NCI-H345 (cell line): ENCODE measurements at places on chromosomes 1 and 21.
A peak's percentile ranks its signal among the peaks of the same experiment; 100 is the strongest.

GRCh38 chr1:67609577-67610341 lies 75.2 kb upstream of the GADD45A start:
- no peak for DNase-seq

- no peak for DNase-seq
Observed at GRCh38 chr1:111903148-111903870, 86.2 kb downstream of the KCND3 start.

DNA sequence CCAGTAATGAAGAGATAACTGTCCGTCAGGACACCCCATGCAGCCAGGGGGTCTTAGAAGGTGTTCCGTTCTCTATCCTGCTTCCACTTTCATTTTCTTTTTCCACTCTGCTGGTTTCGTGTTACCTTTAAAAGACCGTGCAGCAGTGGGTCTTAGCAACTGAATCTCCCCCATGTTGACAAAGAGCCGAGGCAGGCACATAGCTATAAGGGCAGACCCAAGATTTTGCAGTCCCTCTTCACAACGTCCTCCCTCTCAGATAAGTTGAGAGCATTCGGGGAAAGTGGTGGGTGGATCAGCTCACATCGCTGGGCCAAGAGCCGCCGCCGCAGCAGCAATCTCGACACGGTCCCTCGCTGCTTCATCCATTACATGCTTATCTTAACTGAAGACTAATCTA lies 355.5 kb downstream of the LMO4 start:
- DNase-seq, result peak; percentile 19

DNA sequence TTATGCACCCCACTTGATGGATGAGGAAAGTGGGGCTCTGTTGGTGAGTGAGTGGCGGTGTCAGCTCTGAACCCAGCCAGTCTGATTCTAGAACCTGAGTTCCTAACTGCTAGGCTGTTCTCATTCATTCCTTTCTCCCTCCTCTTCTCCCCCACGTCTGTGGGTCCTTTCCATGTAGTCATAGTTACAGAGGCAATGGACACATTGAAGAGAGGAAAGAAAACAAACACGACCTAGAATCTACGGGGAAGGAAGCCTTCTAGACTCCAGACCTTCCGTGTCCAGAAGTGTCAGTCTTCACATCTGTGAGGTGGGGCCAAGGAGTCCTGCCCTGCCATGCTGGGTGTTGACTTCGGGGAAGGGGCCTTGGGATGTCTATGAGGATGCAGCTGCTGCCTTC lies 115.8 kb upstream of the WNT4 start:
- no peak for DNase-seq

- DNase-seq, result no peak
Observed at GRCh38 chr21:28818663-28819278, 173.9 kb downstream of the LTN1 start.

DNA sequence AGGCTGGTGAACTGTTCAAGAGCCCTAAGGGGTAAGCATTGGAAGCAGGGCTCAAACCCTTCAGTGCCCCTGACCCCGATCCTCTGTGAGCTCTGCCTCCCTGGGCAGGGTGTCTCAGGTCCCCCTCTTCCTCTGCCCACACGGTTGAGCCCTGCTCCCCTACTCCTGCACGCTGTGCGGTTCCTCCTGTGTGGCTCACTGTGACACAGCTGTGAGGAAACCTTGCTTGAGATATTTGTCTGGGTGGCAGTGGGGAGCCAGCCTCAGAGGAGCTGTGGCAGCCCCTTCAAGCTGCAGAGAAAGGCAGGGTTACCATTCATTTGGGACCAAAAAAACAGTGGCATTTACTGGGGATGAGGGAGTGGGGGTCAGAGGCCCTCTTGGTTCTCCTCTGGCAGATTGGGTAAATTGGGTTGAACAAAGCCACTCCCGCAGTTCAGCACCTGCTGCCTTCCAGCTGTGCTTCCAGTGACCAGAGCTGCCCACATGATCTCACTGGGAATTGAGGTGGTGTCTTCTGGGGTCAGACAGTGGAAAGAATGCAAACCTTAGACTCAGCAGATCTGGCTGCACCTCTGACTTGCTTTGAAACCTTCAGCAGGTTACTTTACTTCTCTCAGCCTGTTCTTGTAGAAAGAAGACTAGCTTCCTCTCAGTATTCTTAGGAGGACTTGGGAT lies 60.6 kb upstream of the CD1D start:
- DNase-seq, result no peak
